ENCODE measurements at places on chromosomes 16 and 17. TPM values are rescaled to one million over a fixed set of nuclear protein-coding genes. Genes with fewer than 3 reads are reported as not detected.
A peak's percentile ranks its signal among the peaks of the same experiment; 100 is the strongest.

DNA sequence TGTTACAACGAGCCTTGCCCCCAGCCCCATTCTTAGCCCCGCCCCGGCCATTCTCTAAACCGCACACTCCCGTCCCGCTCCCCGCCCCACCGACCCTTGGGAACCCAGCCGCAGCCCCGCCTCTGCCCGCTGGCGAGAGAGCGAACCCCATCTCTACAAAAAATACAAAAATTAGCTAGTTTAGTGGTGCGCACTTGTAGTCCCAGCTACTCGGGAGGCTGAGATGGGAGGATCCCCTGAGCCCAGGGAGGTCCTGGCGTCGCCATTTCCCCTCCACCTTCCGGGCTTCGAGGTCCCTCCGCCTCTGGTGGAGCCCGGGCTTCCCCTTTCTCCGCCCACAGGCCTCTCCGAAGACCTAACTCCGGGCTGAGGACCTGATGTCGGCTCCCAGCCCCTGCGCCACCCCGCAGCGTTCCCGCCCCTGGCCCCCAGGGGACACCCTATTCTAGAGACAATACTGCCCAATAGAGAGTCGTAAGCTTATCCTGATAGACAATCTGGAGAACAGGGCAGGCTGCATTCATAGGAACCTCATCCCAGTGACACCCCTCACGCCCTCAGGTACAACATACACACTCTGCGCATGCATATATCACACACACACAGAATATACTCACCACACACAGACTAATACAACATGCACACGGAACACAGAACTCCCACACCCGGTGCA lies 480 bp upstream of the PROCA1 start:
- DNase-seq = peak; percentile 83

The LRRC46 gene
- 0.29 TPM for total RNA-seq

DNA sequence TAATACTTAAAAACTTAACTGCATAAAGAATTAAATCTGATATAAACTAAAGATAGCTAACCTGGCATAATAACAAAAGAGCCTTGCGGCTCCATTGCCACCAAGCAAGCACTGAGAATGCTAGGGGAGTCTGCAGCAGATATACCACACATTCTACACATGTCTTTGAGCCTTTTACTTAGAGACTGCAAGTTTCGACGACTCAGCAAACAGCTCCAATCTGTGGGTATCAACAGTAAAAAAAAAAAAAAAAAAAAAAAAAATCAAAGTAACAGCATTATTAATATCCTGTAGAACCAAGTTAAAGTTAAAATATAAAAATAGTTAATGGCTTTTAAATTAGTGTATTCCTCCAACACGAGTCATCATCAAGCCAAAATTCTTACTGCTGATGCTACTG lies 27.8 kb upstream of the INTS2 start:
- no peak for DNase-seq

The HOXB4 gene
- total RNA-seq = 2.3 TPM

- DNase-seq = no peak
Measured at GRCh38 chr17:60160829-60161501, 11.2 kb downstream of the CA4 start.

DNA sequence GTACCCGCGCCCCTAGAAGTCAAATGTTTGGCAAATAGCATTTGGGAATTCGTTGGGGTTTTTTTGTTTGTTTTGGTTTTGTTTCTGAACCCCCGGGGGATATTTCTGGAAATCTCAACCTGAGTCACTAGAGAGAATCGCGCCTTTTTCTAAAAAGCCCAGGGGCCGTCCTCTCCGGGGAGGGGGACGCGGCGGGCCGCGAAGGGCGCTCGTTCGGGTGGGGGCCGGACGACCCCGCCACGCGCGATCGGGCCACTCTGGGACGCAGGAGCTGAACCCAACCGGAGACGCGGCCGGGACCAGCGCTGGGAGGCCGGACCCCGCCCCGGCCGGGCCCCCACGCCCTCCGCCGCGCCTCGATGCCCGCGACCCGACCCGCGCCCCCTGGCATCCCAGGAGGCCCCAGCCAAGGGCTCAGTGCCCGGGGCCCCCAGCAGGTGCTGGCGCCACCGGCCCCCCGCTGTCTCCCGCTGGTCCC lies 302 bp downstream of the LITAF start:
- peak; percentile 29 for DNase-seq

DNA sequence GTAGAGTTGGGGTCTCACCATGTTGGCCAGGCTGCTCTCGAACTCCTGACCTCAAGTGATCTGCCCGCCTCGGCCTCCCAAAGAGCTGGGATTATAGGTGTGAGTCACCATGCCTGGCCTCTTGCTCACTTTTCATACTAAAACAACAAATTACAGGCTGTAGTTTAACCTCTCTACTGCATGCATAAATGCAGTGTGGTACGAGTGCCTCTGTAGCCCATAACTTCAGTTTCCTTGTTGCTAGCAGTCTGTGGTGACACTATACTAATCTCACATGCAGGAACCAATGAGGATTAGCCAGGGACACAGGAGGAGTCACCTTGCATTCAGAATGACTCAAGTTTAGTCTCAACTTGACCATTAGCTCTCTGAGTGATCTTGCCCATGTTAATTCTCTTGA lies 20.1 kb downstream of the HMOX2 start:
- peak; percentile 22 for DNase-seq

GRCh38 chr17:32342603-32343325 lies 791 bp upstream of the C17orf75 start:
- no peak for DNase-seq

DNA sequence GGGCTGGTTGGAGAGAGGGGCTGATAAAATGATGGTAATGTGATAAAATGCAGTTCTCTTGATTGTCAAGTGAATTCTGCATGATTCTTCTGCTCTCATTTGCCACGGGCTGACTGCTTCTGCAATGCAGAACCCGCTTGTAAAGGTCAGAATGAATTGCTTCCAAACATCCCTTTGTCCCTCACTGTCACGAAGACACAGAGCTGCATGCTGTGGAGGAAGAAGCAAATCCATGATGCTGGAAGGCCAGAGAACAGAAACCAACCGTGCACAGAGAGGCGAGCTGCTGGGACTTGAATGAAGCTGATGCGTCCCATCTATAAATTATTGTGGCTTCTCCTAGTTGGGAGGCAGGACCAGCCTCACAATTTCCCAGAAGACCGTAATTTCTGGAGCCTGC lies 171.6 kb downstream of the PRKCB start:
- DNase-seq = no peak

DNA sequence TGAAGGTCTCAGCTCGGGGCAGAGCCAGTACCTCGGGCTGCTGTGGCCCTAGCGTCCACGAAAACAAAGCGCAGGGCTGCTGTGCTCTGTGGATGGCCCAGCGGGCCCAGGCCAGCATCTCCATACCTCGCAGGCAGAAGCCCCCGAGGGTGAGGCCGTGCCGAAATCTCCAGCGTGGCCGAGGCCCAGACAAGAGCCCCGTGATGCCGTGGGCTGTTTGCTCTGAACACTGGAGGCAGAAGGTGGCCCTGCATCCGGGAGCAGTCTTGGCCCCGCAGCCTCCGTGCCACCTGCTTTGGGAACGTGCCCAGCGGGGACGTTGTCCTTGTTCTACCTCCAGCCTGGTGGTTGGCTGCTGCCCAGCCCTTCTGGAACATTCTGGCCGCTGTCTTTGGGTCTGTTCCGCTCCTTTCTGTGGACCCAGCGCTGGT lies 121.4 kb downstream of the BANP start:
- DNase-seq = no peak

DNA sequence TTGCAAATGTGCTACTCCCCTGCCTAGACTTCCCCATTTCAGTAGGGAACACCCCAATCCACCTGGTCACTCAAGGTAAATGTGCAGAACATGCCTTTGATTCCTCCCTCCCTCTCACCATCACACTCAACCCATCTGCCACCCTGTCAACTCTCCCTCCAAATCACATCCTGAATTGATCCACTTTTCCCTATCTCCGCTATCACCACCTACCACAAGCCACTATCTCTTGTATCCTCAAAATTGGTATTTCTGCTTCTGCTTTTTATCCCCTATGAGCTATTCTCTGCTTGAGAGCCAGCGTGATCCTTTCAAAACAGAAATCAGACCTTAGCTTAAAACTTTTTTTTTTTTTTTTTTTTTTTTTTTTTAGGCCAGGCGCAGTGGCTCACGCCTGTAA lies 5.4 kb upstream of the NOL11 start:
- no peak for DNase-seq

DNA sequence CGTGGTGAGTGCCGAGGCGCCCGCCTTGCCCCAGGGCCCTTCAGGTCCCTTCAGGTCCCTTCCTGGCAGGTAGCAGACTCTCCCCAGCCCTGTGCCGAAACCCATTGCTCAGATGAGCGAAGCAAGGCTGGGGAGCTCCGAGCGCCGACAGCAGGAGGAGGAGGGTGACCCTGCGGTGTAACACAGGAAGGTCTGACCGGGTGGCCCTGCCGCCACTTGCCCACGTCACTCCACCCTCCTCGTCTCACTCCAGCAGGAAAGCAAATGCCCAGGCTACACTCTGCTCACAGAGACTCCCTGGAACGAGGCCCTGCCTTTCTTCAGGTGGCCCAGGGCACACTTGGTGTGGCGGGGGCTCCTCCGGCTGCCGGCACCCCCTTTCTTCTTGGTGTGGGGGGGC lies 57.2 kb downstream of the ACTG1 start:
- no peak for DNase-seq

DNA sequence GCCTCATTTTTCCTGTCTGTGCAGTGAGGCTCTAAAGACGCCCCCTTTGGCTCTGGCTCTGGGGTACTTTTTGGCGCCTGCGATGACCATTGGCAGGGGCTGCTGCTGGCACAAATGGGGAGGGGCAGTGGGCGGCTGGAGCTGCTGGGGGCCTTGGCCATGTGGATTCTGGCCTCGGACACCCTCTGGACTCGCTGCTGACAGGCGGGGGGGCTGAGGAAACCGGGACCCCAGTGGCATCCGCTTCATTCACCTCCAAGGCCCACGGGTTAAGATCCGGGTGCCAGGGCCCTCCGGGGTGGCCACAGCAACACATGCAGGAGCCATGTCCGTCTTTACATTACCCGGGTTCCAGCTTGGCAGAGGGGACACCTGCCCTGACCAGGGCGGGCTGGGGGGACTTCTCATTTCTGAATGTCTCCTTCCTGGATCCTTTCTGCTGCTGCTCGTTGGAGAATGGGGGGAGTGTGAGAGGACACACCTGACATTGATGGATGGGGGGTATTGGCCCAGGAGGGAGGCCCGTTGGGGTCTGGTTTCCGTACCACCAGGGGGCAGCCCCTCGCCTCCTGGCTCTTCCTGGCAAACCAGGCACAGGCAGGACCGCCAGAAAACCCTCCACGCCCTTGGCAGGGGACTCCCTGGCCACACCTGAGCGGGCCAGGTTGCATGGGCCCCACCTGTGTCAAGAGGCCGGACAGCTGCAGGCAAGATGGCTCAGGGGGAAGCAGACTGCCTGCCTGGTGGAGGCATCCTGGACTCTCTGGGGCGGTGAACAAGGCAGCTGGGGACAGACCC lies 21.8 kb downstream of the GSE1 start:
- DNase-seq = no peak

DNA sequence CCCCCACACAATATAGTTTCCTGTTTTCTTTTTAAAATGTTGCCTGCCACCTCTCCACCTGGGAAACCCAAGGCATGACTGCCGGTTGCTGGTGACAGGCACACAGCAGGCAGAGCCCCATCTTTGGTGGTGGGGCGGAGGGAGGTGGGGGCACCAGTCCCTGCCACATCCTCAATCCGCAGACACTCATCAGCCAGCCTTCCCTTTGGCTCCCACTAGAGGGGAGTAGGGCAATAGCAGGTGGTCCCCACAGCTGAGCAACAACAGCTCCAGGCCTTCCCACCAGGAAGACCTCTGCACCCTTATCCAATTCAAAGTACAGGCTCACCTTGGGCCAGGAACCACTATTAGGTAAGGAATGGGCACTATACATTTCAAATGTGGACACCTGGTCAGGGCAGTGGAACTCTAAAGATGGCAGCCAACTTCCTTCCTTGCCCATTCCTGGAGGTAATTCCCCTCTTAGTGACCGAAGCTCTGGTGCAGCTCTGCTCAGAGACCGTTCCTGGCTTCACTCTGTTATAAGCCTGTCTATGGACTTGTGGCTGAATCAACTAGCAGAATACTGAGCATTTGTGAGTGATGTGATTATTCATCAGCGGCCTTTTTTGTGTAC lies 13.9 kb downstream of the RECQL5 start:
- peak; percentile 30 for DNase-seq

The SPIRE2 gene
- 1.4 TPM for total RNA-seq

DNA sequence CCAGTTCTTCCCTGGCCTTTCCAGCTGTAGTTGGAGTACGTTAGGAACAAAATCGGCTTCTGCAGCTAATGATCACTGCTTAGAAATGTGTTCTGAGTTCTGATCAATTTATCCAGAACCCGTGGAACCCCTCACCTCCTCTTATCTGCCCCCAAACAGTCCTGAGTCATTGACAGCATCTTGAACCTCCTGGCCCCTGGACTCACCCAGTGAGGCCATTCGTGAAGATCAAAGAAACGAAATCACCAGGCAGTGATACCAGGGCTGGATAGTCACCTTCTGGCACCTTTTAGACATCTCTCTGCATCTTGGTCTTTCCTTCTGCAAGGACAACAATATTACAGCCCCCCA lies 17.0 kb upstream of the EXOC7 start:
- DNase-seq = no peak

DNA sequence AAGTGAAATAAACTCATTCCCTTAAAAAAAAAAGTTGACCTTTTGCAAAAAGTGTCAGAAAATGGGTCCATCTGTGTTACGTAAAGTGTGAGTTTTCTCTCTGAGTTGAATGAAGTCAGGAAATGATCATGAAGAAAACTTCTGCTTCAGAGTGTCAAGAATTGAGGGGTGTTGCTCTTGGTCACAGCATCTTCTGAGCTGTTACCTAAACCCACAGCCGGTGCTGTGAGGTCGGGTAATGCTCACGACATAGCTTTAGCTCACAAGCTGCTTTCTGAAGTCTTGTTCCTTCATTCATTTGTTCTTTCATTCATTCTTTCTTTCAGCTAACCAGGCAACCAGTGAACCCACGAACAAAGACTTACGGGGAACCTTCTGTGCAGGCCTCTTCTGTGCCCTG lies 372.1 kb downstream of the CPPED1 start:
- DNase-seq = no peak

DNA sequence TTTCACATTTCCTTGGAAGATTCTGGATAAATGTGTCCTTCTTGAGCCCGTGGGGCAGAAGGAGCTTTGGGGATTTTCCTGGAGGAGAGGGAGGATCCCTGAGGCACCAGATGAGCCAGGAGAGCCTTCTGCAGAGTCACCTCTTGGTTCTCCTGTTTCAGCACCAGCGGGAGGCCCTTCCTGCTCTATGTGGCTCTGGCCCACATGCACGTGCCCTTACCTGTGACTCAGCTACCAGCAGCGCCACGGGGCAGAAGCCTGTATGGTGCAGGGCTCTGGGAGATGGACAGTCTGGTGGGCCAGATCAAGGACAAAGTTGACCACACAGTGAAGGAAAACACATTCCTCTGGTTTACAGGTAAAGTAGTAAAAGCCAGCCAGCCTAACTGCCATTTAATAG lies 77.1 kb downstream of the ARSG start:
- DNase-seq = no peak

The PRR35 gene
- not detected for total RNA-seq
